CD8-positive, alpha-beta memory T cell (primary cell): ENCODE measurements at places on chromosomes 12 and 14.

- DNase-seq: no peak
Measured at GRCh38 chr12:131947482-131948027, 2.2 kb upstream of the EP400 start.

- peak; percentile 1 for DNase-seq
Measured at GRCh38 chr12:123973552-123974341, 732 bp downstream of the ZNF664 start.

DNA sequence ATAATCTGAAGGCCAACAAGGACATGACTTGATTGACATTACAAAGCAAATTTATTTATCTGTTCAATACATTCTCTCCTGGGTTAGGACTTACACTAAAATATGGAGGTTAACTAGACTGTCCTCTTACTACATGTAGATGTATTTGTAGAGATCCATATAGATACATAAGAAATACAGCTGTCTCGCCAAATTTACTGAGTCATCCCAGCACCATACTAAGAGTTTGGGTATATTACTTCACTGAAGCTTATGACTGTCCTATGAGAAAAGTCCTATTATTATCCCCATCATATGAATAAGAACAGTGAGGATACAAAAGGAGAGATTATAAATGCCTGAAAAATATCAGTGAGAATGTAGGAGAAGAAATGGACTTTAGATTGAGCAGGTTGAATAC, 44.8 kb upstream of the ACSM4 start:
- no peak for DNase-seq

DNA sequence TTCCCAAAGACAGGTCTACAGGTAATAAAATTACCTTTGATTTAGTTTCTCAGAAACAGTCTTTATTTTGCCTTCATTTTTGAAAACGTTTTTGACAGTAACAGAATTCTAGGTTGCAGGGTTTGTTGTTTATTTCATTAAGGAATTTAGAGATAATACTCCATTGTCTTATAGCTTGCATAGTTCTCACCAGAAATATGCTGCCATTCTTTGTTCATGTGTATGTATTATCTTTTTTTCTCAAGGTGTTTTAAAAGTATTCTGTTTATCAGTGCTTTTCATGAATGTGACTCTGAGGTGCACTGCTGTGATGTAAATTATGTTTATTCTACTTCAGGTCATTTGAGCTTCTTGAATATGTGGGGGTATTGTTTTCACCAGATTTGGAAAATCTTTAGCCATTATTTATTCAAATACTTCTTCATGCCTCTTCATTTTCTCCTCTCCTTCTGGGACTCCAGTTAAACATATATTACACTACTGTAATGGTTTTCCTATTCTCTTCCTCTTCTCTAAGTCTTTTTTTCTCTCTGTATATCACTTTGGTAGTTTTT, 32.7 kb downstream of the ZNF605 start:
- no peak for DNase-seq

- DNase-seq: no peak
Measured at GRCh38 chr12:111413442-111414086, 7.8 kb downstream of the SH2B3 start.

DNA sequence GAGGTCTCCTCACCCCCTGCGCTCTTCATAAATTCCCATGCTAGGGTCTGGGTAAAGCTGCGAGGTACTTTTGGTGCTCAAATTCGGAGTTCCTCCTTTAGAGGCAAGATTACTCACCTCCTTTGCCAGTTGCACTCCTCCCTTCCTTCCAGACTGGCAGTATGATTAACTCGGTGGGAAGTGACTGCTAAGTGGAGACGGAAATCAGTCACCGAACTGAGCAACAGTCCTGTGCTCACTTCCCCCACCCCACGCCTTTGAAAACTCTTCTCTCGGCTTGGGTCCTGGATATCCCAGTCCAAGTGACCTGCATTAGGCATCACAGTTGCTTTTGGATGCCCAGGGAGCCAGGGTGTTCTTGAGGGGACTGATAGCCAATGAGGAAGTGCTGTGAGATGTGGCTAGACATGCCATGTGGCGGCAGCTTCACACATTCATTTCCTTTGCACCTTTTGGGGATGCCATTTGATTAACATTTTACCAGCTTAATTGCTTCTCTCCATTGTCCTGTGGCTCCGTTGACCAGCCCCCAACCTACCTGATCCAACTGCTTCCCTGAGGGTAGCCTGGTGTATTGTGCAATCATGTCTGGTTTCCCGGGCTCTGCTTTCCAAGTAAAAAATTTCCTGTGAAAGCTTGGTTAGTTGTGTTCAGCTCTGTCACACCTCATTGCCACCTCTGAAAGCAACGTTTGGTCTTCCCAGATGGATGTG, 840 bp downstream of the PNP start:
- DNase-seq: peak; percentile 28

DNA sequence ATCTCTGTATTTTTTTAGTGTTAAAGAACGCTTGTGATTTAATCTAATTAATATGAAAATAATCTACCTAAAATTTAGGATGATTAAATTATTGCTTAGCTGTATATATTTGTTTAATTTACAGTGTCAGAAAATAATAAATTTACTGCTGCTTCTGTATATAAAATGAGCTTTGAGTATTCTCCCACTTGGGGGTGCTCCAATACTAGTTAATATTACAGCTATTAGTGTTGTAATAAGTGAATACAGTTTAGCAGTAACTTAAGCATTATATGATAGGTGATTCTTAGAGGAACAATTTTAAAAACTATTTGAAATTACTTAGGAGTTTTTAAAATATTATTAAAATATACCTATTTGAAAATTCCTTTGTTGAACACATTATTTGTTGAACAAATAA, 62.2 kb downstream of the PAPOLA start:
- no peak for DNase-seq

GRCh38 chr12:115799610-115800009, 477.9 kb downstream of the MED13L start:
- DNase-seq: no peak

DNA sequence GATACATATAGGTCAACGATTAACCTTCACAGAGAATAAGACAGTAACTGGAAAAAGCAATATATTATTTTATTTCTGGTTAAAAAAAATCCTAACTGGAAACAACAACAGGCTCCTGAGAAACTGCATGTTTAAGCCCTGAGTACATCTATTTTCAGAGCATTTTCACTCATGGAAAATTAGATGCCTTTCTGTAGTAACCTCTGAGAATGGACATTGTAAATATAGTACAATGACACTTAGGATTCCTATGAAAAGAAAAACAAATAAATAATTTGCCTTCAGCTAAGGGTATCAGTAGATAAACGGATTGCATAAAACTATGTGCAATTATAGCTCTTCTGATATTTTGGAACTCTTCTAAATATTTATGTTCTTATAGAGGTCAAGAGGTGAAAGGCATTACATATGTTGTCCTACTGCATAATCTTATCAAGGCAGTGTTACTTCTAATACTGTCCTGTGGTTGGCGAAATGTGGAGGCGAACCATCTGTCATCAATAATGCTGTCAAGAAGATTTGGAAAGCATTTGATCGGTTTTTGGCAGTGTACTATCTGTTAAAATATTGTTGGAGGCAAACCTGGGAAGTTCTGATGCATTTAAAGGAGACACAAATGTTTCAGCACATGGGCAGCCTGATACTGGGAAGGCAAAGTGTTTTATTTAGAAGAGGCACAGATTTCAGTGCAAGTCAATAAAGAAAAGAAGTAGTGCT, 381.8 kb downstream of the BTG1 start:
- DNase-seq: no peak

GRCh38 chr14:99968941-99969340, 96.3 kb upstream of the EVL start:
- no peak for DNase-seq

DNA sequence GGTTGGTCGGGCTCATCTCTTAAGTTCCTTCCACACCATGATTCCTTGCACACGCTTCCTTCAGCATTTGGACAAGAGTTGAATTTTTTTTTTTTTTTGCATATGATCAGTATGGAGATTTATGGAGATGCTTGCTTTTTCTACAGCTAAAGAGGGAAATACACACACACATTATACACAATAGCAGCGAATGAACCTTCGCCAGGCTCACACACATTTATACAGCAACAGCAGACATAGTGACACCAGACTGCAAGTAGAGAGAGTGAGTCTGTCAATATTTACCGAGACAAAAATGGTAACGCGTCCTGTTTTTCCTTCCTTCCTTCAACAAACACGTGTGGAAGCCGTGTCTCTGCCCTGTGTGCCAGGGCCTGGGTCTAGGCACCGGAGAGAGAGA, 897.9 kb downstream of the BCL11B start:
- DNase-seq: no peak

GRCh38 chr12:27279826-27280225, 35.7 kb downstream of the STK38L start:
- DNase-seq: no peak

- DNase-seq: no peak
Measured at GRCh38 chr12:3205742-3206519, 128.8 kb downstream of the TSPAN9 start.

DNA sequence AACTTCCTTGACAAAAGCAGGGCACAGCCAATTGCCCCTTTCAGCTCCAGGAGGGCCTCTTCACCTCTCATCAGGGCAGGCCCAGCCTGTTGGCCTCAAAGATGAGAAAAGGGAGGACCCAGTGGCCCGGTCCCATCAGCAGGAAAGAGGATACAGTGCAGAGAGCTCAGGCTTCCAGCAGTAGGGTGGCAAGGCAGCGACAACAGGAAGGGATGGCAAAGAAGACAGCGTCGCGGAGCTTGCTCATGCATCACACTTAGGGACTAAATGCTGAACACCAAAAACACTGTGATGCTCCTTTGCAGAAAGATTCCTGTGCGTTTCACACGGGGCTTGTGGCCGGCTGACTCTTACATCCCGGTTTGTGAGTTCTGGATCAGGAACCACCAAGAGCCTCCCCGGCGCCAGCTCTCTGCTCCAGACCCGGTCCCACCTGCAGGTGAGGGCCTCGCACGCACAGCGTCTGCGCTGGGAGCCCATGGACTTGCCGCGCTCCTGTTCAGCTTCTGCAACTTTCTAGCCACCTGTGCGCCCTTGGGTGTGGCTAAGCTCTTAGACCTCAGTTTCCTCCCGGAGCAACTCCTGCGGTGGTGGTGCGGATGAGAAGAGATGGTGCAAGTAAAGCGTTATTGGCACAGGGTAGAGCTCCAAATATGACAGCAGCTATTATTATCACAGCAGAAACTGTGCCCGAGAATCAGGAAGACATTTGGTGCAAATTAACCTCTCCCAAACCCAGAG, 15.3 kb upstream of the BCL7A start:
- DNase-seq: no peak

GRCh38 chr14:100755649-100756048, 29.0 kb downstream of the DLK1 start:
- no peak for DNase-seq
